Stromal cell of bone marrow (primary cell): ENCODE measurements at places on chromosomes 7 and 10.

DNA sequence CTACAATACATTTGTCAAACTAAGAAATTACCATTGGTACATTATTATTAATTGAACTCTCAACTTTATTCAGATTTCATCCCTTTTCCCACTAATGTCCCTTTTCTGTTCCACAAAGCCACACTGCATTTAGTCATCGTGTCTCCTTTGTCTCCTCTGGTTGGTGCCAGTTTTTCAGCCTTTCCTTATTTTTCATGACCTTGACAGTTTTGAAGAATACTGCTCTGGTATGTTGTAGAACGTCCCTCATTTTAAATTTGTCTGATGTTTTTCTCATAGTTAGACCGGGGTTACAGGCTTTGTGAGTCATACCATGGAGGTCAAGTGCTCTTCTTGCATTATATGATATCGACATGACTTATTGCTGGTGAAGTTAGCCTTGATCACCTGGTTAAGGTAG lies 173.3 kb upstream of the AGK start:
- no peak for DNase-seq

DNA sequence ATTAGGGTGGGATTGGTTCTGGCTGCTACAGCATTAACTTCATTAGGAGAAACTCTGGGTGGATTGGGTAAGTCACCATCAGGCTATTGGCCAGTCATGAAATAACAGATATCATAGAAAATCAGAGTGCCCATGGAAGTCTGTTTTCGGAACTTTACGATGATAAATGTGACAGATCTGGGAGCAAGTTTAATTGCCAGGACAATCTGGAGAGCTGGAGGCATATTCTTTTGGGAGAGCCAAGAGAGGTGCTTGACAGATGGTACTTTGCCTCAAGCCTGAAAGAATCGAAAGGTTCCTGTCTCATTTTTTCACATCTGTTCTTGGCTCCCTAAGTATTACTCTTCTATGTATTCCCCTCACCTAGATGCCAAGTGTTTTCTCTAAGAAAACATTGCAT lies 369.9 kb downstream of the CNTNAP2 start:
- no peak for DNase-seq

DNA sequence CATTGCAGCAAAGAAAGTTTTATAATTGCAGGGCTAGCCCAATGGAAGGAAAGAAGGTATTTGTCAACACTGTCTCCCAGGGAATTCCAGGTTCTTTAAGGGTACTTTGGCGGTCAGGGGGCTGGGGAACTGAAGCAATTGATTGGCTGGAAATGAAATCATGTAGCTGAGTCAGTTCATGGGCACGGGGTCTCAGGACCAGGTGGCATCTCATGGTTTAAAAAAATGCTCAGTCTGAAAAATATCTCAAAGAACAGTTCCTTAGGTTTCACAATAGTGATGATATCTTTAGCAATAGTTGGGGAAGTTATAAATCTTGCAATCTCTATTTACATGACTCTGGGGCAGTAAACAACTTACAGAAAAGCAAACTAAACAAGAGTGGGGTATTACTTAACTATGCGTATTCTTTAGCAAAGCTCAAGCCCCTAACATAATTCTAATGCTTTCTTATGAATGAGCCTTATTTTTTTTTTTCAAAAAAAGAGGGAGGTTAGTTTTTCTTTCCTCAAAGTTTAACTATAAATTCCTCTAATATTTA lies 376.9 kb upstream of the NRG3 start:
- no peak for DNase-seq

GRCh38 chr7:2545746-2546425 lies 9.4 kb downstream of the BRAT1 start:
- DNase-seq = no peak

DNA sequence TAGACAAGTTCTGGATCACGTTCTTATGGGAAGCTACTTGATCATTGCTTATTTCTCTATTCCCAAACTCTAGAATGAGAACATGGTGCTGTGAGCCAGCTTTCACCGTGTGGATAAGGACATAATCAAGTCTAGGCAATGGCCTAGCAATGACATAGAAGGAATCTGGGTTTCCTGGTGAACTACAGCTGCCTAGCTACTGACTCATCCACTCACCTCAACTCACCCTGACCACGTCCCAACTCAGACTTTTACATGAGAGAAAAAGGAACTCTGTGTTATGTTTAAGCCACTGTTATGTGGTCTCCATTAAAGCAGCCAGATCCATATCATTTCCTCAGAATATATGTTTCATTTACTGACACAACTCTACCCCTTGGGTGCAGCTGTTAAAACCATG lies 18.8 kb upstream of the MET start:
- no peak for DNase-seq

DNA sequence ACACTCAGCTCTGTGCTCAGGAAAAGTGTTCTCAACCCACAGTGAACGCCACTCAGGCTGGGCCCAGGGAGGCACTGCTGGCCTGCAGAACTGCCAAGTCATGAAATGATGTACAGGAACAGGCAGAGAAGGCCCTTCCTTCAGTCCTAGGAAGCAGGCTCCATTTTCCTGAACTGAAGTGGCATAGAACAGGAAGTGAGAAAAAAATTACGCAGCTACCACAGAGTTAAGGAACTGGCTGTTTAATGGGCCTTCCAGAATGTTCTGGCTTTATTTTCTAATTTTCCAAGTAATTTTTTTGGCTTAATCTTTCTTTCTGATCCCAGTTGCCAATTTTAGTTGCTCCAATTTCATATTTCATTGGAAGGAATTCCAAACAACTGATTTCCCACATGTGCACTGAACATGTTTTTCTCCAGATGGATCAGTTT lies 39.3 kb downstream of the LRRC18 start:
- DNase-seq = no peak

GRCh38 chr10:104034401-104035193 lies 51.1 kb downstream of the COL17A1 start:
- no peak for DNase-seq

- DNase-seq = no peak
Observed at GRCh38 chr7:155355745-155356144, 58.1 kb downstream of the INSIG1 start.

DNA sequence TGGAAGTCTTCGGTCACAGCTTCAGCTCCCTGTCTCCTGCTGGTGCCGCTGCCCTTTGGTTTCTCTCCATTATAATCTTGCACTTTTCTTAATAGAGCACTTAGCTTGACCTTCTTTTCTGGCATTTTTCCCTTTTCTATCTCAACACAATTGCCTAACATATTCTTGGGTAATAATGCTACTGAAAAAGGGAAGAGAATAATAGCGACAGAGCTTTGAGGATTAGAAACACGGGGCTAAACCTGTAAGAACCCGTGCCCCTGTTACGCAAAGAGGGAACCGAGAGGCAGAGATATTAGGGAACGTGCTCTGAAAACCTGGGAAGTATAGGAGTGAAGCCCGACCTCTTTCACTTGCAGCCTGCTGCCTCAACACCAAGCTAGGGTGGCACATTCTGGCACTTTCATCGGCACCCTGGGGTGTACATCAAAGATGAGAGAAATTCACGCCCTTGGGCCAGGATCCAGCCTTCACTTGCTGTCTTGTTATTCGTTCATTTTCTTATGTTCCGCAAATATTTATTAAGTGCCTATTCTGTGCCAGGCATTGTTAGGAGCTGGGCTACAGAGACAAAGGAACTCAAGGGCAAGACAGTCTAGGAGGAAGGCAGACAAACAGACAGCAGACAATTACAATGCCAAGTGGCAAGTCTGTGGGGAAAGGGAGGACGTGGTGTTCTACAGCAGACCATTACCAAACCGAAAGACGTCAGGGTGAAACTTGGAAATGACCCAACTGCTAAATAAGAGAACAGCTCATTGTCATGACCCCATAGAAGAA lies 33.0 kb upstream of the GALNTL5 start:
- DNase-seq = no peak

DNA sequence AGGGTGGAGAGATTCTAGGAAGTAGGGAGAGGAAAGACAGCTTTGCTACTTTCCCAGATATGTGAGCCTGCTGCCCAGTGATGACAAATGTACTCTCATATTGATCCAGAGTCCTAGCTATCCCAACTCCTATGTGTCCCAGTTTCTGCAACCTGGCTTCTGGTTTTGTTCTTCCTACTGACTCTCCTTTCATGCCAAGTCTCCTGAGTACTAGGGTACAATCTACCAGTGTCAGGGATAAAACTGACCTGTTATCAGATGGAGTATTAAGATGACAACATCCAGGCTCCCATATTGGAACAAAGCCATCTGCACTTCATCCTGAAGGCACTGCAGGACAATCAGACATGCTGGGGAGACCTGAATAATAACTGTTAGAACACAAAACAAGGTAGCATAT lies 233.7 kb upstream of the PHYHIPL start:
- no peak for DNase-seq

GRCh38 chr7:55486991-55487390 lies 85.3 kb downstream of the VOPP1 start:
- DNase-seq = no peak

DNA sequence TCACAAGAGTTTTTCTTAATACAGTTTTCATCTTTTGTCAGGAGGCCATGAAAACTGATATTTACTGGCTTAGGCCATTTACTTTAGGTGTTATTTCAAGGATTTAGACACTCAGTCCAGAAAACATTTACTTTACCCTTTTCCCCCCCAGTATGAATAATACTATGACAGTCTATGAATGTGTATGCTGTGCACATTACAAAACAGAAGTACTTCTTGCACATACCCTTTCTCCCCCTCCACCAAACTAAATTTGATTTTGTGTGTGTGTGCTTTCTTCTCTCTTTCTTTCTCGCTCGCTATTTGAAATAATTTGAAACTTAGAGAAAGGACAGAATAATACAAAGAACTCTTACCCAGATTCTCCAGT lies 41.3 kb downstream of the RBM33 start:
- no peak for DNase-seq

DNA sequence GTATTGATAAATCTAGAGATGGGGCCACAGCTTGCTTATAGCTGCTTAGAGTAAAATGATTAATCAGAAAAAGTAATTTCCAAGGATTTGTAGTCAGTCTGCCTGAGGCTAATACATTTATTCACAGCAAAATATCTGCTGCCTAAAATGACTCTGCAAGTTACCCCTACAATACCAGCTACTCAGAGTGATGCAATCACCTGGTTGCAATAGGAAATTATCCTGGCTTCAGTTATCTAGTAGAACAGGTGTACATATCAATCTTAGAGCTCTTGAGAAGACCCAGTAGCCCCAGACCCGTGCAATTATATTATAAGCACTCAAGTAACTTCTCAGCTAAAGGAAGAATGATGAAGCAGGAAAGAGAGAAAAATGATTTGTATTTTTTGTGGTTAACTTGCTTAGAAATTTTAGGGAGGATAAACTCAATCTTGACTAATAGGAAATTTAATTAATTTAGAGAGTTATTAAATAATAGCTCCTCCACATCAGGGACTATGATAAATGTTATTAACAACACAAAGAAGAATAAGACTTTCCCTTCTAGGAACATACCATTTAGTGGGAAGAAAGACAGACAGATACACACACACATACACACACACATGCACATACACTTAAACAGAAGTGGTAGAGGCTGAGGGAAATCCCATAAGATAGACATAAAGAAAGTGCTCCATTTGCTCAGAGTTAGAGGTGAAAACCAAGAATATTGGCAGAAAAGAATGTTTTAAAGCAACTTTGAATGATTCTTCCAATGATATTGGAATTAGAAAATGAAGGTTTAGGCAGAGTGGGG lies 140.4 kb upstream of the PRSS1 start:
- no peak for DNase-seq

DNA sequence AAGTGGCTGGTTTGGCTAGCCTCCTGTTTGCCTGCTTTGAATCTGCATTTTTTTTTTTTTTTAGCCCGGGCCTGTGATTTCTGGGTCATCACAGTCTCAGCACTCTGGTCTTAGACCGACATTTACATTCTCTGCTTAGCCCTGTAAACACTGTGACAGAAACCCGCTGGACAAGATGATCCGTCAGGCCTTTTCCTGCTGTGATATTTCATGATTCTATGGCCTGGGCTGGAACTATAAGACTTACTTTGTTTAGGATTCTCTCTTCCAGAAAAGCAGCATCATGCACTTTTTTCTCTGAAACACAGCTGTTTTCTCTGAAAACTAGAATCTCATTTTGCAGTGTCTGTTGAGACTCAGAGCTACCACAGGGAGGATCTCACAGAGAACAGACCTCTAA lies 705.5 kb downstream of the GRID1 start:
- DNase-seq = no peak

GRCh38 chr10:350981-351501 lies 215.8 kb downstream of the ZMYND11 start:
- DNase-seq = no peak

- no peak for DNase-seq
Observed at GRCh38 chr10:122669045-122669444, 30.6 kb downstream of the C10orf120 start.

- DNase-seq = no peak
Observed at GRCh38 chr10:121607310-121608055, 9.2 kb upstream of the FGFR2 start.

DNA sequence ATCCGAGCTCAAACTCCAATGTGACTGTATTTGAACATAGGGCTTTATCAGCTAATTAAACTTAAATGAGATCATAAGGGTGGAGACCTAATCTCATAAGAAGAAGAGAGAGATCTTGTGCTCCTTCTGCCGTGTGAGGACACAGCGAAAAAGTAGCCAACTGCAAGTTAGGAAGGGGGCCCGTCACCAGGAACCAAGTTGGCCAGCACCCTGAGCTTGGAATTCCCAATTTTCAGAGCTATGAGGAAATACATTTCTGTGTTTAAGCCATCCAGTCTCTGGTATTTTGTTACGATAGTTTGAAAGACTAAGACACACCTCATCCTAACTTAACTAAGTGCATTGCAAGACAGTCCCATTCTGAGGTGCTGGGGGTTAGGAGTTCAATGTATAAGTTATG lies 14.1 kb upstream of the WDR86 start:
- no peak for DNase-seq

DNA sequence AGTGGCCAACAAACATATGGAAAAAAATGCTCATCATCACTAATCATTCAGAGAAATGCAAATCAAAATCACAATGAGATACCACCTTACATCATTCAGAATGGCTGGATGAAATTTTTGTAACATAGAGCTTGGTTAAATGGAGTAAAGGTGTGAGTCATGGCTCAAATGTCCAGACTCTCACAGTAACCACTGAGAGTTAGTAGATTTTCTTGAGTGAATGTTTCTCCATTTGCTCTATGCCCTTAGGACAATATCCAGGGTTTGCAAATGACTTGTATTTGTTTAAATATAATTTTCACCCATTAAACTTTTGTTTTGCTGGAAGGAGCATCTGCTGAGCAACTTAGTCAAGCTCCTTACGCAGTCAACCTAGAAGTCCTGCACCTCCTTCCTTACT lies 967.2 kb downstream of the XPNPEP1 start:
- DNase-seq = no peak

- no peak for DNase-seq
Observed at GRCh38 chr7:151936207-151936606, 20.0 kb upstream of the GALNTL5 start.

GRCh38 chr10:124291001-124291701 lies 127.6 kb downstream of the OAT start:
- no peak for DNase-seq

- no peak for DNase-seq
Observed at GRCh38 chr7:128123291-128124037, 92.2 kb upstream of the LRRC4 start.
